GM23338 (cell line): ENCODE measurements at places on chromosomes 6 and 20.

- no peak for DNase-seq
These were observed 110.2 kb upstream of the CCN2 start for GRCh38 chr6:132061381-132061780.

DNA sequence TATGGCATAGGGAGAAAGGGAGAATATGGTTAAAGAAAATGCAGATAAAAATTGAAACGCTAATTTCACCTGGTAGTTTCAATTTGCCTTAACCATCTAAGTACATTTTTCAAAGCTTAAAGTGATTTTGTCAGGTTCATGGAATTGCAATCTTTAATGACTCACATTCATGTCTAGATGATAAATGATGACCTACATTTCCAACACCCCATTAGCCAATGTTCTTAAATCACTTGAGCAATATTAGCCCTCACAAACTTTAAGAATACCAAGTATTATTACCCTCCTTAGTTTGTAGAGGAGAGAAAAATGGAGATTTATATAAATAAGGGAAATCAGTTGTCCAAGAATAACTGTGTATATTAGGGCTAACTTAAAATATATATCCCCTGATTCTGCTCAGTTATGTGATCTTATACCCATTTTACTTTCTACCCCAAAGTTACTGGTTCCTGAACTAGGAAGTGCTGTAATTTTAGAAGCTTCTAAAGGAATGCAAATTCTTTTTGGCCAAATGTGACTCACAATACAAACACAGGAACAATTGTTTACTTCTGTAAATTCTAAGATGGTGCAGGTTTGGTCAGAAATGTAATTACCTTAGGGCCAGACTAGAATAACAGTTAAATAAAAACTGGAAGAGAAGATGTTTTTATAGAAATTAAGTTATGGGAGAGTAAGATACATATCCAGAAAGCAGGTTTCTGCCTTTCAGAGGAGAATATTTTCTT lies 34.5 kb downstream of the TPBG start:
- no peak for DNase-seq

DNA sequence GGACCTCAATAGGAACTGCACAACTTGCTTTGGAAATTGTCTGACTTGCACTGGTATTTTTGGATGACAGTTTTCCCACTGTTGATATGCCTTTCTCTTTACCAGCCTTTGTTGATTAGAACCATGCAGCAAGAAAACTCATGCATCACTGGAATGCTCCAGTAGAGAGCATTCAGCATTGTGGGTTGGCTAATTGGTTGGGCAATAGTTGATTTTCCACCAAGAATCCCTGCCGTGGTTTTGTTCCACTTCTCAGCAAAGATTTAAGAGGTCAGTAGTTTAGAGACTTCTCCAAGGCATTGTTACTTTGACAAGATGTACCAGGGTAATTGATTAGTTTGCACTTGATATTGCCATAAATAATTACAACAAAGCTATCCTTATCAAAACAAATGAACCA lies 260.0 kb downstream of the DHX35 start:
- peak; percentile 5 for DNase-seq

DNA sequence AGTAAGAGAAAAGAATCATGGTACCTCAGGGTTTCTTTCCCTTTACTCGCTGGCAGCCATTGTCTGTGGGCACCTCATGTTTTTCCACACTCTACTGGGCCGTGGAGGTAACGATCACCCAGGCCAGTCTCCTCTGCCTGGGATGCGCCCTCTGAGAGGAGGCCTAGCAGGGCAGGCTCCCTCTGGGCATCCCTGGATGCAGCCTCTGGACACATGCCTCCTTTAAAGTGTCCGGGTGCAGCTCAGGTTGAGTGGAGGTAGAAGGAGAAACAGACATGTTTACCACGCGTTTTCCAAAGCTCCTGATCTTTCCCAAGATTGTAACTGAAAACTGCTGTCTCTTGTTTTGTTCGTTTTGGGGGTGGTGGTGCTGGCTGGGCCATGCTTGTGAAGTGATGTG lies 13.8 kb upstream of the NPEPL1 start:
- DNase-seq, result no peak

DNA sequence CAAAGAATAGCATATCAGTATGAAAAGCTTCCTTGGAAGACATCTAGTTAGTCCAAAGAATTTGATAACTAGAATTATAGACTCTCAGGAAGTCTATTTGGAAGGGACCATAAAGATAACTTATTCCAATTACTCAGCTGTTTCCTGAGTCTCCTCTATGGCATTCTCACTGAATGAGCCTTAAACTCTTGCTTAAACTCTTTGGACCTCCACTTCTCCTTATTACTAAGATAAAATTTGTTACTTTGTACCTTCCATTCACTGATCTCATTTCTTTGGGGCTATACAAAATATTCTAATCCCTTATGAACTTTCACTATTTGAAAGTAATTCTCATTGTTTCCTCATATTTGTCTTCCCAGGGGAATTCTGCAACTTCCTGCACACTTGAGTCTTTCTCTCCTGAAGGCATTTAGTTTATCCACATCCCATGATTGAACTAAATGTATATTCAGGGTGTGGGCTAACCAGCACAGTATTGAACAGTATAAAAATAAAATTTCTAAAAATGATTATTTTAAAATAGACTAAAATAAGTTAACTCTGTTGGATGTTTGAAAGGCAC lies 67.1 kb upstream of the NOTCH4 start:
- DNase-seq, result no peak

- DNase-seq, result no peak
These were observed 51.9 kb downstream of the APCDD1L start for GRCh38 chr20:58463256-58463655.

- DNase-seq, result no peak
These were observed 32.9 kb downstream of the ASXL1 start for GRCh38 chr20:32391003-32391402.

DNA sequence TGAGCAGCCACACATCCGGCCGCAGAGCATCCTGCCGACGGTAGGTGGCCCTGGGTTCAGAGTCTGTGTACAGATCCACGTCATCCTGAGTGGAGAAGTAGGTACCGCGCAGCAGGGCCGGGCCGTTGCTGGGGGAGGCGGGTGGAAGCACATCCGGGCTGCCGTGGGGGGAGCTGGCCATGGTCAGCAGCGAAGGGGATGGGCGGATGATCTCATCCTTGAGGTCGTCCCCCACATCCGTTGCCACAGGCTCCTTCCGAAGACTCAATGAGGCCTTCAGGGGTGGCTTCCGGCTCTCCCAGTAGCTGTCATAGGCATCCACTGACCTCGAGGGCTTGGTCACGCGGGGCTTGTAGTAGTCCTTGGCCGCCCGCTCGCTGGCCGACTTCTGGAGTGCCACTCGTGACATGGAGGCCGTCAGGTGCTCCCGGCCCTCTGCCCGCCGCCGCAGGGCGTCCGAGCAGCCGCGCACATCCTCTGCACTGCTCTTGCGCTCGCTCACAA lies 9.2 kb downstream of the SPATA2 start:
- DNase-seq, result no peak

DNA sequence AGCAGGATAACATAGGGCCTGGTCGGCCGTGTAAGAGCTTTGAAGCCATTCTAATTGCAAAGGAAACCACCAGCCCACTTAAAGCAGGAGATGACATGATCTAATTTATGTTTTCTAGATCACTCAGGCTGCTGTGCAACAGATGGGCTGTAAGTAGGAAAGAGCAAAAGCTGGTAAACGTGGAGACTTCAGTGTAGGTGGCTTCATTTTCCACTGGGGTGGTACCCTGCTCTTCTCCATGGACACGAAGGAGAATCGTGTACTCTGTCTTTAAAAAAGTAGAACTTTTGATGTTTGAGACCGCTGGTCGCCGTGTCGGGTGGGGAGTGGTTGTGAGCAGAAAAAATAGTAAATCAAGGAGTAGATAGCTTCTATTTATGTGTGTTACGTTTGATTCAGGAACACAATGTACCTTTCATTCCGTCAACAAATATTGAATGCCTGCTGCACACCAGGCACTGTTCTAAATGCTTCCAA lies 6.4 kb downstream of the CASS4 start:
- no peak for DNase-seq

DNA sequence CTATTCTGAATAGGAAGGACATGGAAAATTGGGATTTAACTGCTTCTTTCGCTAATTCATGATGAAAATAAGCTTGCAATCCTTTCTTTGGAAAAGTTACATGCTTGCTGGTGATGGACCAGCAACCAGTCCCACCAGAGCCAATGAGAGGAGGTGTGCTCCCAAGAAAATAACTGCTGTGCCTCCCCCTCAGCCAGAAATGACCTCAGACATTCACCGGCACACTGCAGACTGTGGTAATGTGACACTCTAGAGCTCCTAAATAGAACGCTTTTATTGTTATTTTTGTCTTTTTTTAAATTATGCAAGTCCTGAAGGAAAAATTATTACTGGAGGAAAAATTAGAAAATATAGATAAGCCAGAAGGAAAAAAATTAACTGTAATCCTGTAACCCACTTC lies 2.6 kb downstream of the PYGB start:
- no peak for DNase-seq

DNA sequence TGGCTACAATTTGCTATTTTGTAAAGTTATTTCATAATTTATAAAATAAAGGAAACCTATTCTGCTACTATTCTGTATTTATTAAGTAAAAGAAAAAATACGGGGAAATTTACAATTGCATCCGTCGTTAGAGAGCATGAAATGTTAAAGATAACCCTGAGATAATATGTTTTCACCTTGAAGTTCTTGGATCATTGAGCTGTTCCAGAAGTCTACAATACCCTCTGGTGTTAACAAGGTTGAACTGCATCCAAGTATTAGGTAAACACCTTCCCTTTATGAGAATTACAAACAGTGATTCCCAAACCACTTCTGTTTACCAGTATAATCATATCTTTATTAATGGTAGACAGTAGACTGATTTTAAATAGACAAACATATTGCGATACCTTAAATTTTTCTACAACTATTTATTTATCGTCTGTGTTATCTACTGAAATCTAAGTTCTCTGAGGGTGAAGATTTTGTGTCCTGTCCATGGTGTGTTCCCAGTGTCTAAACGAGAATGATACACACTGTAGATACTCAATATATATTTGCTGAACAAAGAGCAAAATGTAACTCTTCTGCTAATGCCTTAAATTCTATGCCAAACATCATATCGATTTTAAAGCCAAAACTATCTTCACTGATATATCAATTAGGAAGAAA lies 28.2 kb downstream of the TBC1D32 start:
- DNase-seq, result peak; percentile 64

GRCh38 chr6:44064089-44064947 lies 62.9 kb downstream of the MRPL14 start:
- DNase-seq, result no peak

GRCh38 chr20:24721891-24722568 lies 227.0 kb upstream of the CST7 start:
- no peak for DNase-seq

GRCh38 chr20:46681032-46681854 lies 8.0 kb downstream of the TP53RK start:
- DNase-seq, result peak; percentile 88

DNA sequence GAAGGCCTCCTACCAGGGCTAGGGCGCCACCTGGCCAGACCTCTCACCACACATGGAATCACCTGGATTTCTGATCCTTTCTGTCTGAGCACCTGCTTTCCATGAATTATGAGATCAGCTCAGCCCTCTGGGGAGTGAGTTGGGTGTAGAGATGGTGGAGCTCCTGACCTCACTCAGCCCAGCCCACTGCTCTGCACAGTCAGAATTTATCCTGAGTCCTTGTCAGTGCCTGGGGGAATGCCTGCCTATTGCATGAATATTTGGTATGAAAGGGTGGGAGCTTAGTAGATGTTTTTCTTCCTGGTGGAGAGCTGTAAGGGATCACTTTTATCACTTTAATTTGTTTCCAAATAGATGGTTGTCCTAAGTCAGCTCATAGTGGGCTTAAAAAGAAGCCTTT lies 47.5 kb downstream of the DTD1 start:
- no peak for DNase-seq

DNA sequence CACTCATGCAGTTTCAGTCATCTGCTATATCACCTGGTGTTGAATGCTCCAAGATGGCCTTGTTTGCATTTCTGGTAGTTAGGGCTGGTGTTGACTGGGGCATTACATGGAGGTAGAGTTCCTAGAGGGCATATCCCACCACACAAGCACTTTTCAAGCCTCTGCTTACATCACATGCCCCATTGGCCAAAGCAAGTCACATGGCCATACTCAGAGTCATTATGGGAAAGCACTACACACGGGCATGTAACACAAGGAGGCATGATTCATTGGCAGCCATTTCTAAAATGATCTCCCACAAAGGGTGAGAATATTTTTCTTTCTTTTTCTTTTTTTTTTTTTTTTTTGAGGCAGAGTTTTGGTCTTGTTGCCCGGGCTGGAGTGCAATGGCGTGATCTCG lies 73.2 kb downstream of the TRMT6 start:
- DNase-seq, result no peak

GRCh38 chr6:53203483-53203882 lies 54.8 kb upstream of the GCM1 start:
- no peak for DNase-seq

- no peak for DNase-seq
These were observed 165.0 kb downstream of the SMOC2 start for GRCh38 chr6:168605964-168606363.
